Activated naive CD8-positive, alpha-beta T cell treated with anti-CD3 and anti-CD28 coated beads for 36 hours (primary cell): ENCODE measurements at places on chromosomes 6 and 20. TPM values are rescaled to one million over a fixed set of nuclear protein-coding genes. Genes with fewer than 3 reads are reported as not detected.

PROKR2 gene
- total RNA-seq: not detected

TMEM74B gene
- total RNA-seq: 1.5 TPM

INSM1 gene
- 0.34 TPM for total RNA-seq

GRCh38 chr6:168274037-168274952 lies 45.3 kb downstream of the DACT2 start:
- no peak overlapping the region for H3K27ac ChIP-seq
- no peak overlapping the region for H3K4me3 ChIP-seq
- H3K27me3 ChIP-seq: peaks cover 39% of the 10 kb centered on the region
- H3K36me3 ChIP-seq: no peaks in the 10 kb centered on the region
- DNase-seq: no peak
- no peaks in the 10 kb centered on the region for H3K4me1 ChIP-seq

- no peaks in the 10 kb centered on the region for H3K36me3 ChIP-seq
- H3K27me3 ChIP-seq: peaks cover 8% of the 10 kb centered on the region
- H3K27ac ChIP-seq: no peak overlapping the region
- no peak overlapping the region for H3K4me3 ChIP-seq
- H3K4me1 ChIP-seq: peaks cover 7% of the 10 kb centered on the region
Observed at GRCh38 chr20:4709261-4710105, 12.2 kb upstream of the PRND start.

GRCh38 chr6:6661684-6662083 lies 73.2 kb downstream of the LY86 start:
- peaks cover 22% of the 10 kb centered on the region for H3K36me3 ChIP-seq
- H3K4me1 ChIP-seq: peaks cover 50% of the 10 kb centered on the region
- DNase-seq: no peak
- H3K27me3 ChIP-seq: no peaks in the 10 kb centered on the region
- H3K4me3 ChIP-seq: no peak overlapping the region
- no peak overlapping the region for H3K27ac ChIP-seq

GRCh38 chr6:62999796-63000195 lies 211.5 kb upstream of the FKBP1C start:
- no peaks in the 10 kb centered on the region for H3K4me1 ChIP-seq
- no peak overlapping the region for H3K4me3 ChIP-seq
- no peak overlapping the region for H3K27ac ChIP-seq
- no peaks in the 10 kb centered on the region for H3K36me3 ChIP-seq

DNA sequence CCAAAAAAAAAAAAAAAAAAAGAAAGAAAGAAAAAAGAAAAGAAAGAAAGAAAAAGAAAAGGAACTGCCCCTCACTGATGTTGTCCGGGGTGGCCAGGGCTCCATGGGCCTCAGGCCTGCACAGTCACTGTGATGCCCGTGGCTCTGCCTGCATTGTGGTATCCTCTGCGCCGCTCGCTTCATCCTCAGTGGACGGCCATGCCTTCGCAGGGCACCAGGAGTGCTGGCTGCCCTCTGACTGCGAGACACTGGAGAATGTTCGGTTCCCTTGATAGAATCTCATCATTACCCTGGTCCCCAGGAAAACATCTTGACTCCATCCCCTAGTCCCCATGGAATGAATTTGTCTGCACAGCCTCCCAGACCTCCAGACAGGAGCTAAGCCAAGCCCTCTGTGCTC lies 61.7 kb downstream of the TMEM242 start:
- no peak overlapping the region for H3K4me3 ChIP-seq
- no peaks in the 10 kb centered on the region for H3K27me3 ChIP-seq
- no peaks in the 10 kb centered on the region for H3K36me3 ChIP-seq
- H3K27ac ChIP-seq: peak overlapping the region; percentile 21
- DNase-seq: no peak

DNA sequence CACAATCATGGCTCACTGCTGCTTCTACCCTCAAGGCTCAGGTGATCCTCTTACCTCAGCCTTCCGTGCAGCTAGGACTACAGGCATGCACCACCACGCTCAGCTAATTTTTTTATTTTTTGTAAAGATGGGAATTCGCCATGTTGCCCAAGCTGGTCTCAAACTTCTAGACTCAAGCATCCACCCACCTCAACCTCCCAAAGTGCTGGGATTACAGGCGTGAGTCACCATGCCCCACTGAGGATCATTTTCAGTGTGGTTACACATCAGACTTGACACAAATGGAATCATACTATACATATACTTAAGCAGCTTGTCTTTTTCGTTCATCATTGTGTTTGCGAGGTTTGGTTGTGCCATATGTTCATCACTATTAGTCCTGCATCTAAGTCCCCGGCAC lies 26.6 kb downstream of the ZC3H12D start:
- peaks cover 12% of the 10 kb centered on the region for H3K4me1 ChIP-seq
- no peaks in the 10 kb centered on the region for H3K27me3 ChIP-seq
- no peak for DNase-seq
- H3K4me3 ChIP-seq: no peak overlapping the region
